HCT116 (cell line): ENCODE measurements at places on chromosomes 5 and 9. TPM values are rescaled to one million over a fixed set of nuclear protein-coding genes. Genes with fewer than 3 reads are reported as not detected.

SLC6A3 gene
- not detected for total RNA-seq

NUP214 gene
- total RNA-seq = 35.5 TPM

COL15A1 gene
- total RNA-seq = 0.15 TPM

ANKRD20A1 gene
- 5.2 TPM for total RNA-seq

NR2F1 gene
- total RNA-seq = 51.2 TPM

LCN2 gene
- total RNA-seq = 9.2 TPM

GRCh38 chr9:124593651-124594058, 86.5 kb upstream of the NR5A1 start:
- DNase-seq = no peak

- no peak for DNase-seq
Measured at GRCh38 chr5:122462486-122462885, 150.4 kb downstream of the SNCAIP start.

DNA sequence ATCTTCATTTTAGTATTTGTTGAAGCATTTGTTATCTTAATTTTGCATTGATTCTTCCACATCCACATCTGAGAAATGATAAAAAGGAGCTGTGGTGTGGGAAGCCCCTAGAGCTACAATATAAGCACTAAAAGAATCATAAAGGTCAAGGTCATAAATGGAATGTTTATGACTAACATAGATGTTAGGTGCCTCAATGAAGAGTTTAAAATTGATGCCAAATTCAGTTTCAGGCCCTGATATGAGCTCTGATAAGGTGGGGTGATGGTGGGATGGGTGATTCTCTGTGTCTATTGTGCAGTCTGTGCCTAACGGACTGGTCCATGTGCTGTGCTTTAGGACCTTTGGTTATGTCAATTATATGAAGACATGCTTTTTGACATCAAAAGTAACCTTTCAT, 61.2 kb upstream of the CAMK4 start:
- DNase-seq = no peak

DNA sequence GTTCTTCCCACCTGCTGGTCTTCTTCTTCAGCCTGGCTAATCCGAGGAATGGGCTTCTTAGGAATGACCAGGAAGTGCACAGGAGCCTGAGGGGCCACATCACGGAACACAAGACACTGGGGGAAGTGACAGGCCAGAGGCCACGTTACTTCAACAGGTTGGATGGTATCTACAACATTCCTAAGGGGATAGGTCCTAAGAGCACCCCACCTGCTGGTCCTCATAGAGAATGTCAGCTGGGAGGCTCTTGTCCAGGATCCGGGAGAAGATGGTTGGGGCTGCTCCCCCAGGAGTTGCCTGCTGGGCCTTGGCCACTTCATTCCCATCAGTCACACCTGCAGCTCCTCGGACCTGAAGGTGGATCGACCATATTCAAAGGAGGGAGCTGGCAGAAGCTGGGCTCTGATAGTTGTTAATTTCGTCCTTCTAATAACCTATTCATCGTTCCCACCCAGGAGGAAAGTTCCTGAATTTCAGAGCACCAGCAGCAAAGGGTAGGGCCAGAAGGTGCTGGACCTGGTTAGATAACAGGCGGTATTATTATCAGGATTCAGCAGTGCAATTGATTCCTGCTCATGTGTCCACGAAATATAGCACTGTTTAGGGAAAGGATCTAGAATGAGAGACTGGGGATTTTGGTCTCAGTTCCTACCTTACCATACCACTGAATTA, 1.3 kb downstream of the HINT2 start:
- DNase-seq = peak; percentile 42

DNA sequence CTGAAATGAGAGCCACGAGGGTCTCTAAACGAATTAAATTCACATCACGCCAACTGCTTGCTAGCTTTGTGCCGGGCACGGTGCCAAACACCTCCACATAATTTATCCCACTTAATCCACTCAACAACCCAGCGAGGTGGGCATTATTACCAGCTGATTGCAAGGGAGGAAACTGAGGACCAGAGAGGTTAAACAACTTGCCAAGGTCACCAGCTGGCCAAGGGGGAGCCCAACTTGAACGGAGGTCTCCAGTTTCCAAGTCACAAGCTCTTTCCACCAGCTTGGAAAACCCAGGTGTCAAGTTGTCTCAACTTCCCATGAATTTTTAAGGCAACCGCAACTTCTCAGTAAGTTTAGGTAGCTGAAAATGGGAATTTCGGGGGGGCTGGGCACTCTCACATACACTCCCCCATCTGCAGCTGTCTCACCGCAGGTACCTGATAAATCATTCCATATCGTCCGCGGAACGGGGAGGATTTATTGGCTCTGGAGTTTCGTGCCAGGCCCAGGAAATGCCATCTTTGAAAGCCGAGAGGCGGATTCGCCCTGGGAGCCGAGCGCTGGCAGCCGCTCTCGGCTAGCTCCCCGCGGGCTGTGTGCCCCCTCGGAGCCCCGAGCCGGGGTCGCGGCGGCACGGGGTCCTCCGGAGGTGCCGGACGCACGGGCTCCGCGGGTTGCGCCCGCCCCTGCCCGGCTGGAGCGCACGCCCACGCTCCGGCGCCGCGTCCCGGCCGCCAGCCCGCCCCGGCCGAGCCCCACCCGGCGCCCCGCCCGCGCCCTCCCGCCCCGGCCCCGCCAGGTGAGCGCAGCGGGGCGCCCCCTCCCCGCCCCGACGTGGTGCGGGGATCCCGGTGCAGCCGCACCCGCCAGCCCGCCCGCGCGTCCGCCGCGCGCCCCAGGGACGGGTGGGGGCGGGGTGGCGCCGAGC, 617 bp downstream of the PTPN3 start:
- no peak for DNase-seq

DNA sequence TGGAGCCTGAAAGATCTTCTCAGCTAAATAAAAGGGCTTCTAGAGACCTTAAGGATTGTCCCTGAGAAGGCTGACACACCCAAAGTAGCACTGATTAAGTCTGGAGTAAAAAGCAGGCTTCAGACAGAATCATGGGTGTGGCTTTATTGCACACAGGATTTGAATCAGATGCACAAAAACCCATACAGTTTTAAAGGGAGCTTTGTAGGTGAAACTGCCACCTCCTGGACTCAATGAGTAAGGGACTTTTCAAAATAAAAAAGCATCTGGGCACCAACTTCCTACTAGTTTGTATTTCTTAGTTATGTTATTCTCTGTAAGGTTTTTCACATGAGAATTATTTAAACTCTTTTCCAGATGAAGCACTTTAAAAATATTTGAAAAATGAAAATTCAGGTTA, 129.4 kb downstream of the EDIL3 start:
- DNase-seq = peak; percentile 47

GRCh38 chr5:98771382-98772109, 1.9 kb upstream of the RGMB start:
- peak; percentile 84 for DNase-seq

GRCh38 chr9:82021198-82021597, 32.6 kb downstream of the SPATA31D1 start:
- peak; percentile 58 for DNase-seq

- no peak for DNase-seq
Measured at GRCh38 chr5:174078416-174078815, 32.9 kb downstream of the NSG2 start.
